Activated CD4-positive, alpha-beta T cell treated with anti-CD3 and anti-CD28 coated beads, Interleukin-2, amount 10 ng/mL, durations not matched to agents 7 days and 5 days (primary cell): ENCODE measurements at places on chromosomes 2 and 18.

DNA sequence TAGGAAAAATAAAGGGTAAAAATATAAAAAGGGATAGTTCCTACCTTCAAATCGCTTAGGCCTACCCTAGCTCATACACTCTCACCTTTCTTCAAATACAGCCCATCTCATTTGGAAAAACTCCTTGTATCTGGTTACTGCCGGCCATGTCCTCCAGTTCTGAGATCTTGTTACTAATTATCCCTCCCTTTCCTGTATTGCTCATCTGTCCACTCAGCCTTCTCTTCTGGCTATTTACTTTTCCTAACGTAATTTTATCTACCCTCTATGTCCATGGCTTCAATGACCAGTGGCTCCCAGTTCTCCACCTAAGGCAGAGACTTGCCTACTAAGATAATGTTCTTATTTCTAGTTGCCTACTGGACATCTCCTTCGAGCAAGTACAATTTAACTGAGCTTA, 342.9 kb upstream of the ACVR2A start:
- H3K4me1 ChIP-seq, result peaks cover 62% of the 10 kb centered on the region
- no peak overlapping the region for H3K4me3 ChIP-seq
- H3K27ac ChIP-seq, result no peak overlapping the region

DNA sequence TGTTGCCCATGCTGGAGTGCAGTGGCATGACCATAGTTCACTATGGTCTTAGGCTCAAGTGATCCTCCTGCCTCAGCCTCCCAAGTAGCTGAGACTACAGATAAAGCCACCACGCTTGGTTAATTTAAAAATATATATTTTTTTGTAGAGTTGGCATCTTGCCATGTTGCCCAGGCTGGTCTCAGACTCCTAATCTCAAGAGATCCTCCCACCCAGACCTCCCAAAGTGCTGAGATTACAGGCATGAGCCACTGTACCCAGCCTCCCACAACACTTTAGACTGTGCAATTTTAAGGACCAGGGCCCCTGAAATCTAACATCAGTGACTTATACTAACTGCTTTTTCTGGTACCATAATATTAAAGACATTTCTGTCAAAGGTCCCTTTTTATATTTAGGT, 5.2 kb downstream of the TXNDC2 start:
- no peaks in the 10 kb centered on the region for H3K36me3 ChIP-seq
- no peak overlapping the region for H3K27ac ChIP-seq
- peaks cover 10% of the 10 kb centered on the region for H3K4me1 ChIP-seq
- H3K4me3 ChIP-seq, result no peak overlapping the region
- no peaks in the 10 kb centered on the region for H3K27me3 ChIP-seq
- DNase-seq, result no peak

DNA sequence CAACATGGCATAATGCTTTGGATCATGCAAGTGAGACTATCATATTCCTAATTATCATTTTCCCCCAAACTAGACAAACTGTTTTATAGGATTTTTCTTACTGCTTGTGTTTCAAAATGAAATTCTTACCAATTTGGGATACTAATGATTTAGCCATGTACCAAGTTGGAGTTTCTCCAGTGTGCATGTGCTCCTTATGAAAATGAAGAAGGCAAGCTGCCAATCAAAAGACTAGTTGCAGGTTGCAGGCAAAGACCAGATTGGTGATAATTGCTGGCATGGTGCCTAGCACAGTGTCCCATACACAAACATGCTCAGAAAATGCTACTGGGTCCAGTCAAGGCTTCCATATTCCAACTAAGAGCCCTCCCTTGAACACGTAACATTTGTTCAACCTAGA, 771.8 kb upstream of the FANCL start:
- H3K36me3 ChIP-seq, result no peaks in the 10 kb centered on the region
- no peak overlapping the region for H3K4me3 ChIP-seq
- H3K27ac ChIP-seq, result no peak overlapping the region

- H3K4me1 ChIP-seq, result peaks cover 12% of the 10 kb centered on the region
- DNase-seq, result no peak
- peaks cover 30% of the 10 kb centered on the region for H3K27me3 ChIP-seq
- H3K27ac ChIP-seq, result no peak overlapping the region
Observed at GRCh38 chr2:17813742-17814473, 2.4 kb upstream of the MSGN1 start.

GRCh38 chr18:49212819-49213218, 247.6 kb downstream of the DYM start:
- no peak overlapping the region for H3K4me3 ChIP-seq
- H3K27ac ChIP-seq, result no peak overlapping the region
- H3K27me3 ChIP-seq, result no peaks in the 10 kb centered on the region

DNA sequence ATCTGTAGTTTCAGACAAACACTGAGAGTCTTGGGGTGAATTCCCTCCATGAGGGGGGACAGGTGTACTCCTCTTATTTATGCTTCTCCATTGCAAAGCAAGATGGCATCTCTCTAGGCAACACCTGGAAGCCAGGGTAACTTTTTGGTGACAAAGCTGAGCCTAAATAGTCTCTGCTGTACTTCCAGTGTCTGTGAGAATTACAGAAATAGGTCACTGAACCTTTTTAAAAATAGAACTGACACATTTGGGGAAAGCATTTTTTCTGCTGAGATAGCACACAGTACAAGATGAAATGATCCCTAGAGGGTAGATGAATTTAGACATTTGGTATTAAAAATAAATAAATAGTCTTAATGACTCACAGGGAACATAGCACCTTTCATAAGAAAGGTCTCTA, 71.7 kb upstream of the SP3 start:
- no peaks in the 10 kb centered on the region for H3K36me3 ChIP-seq
- H3K4me1 ChIP-seq, result peaks cover 15% of the 10 kb centered on the region
- H3K4me3 ChIP-seq, result no peak overlapping the region
- H3K27ac ChIP-seq, result no peak overlapping the region

GRCh38 chr2:83747141-83747540, 711.9 kb downstream of the SUCLG1 start:
- H3K27me3 ChIP-seq, result no peaks in the 10 kb centered on the region
- H3K4me3 ChIP-seq, result no peak overlapping the region

- no peak overlapping the region for H3K27ac ChIP-seq
- H3K4me1 ChIP-seq, result no peaks in the 10 kb centered on the region
- H3K36me3 ChIP-seq, result no peaks in the 10 kb centered on the region
- peaks cover 21% of the 10 kb centered on the region for H3K27me3 ChIP-seq
Observed at GRCh38 chr18:59196161-59196725, 23.7 kb upstream of the GRP start.

DNA sequence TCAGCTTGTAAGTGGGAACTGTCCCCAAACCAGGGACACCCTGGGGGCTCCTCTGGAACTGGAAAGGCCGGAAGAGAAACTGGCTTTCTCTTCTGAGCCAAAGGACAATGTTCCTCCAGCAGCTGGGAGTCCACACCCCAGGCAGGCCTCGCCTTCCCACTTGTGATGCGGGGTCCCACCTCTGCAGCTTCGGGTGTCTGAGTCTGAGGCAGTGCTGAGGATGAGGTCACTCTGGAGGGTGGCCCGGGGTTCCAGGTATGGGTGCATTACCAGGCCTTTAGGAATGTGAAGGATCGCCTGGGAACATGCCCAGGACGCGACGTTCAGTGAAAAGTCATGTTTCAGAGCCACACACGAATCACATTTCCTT, 18.2 kb upstream of the BOK start:
- no peak overlapping the region for H3K27ac ChIP-seq
- peaks cover 19% of the 10 kb centered on the region for H3K27me3 ChIP-seq
- peaks cover 3% of the 10 kb centered on the region for H3K4me1 ChIP-seq
- H3K36me3 ChIP-seq, result peaks cover 3% of the 10 kb centered on the region
- DNase-seq, result no peak
- H3K4me3 ChIP-seq, result peak overlapping the region; percentile 60

- H3K36me3 ChIP-seq, result peaks cover 31% of the 10 kb centered on the region
- no peak overlapping the region for H3K27ac ChIP-seq
- DNase-seq, result no peak
Observed at GRCh38 chr2:60957224-60957623, 60.3 kb upstream of the PEX13 start.

GRCh38 chr18:79397830-79398761, 2.4 kb downstream of the NFATC1 start:
- H3K4me3 ChIP-seq, result peak overlapping the region; percentile 72
- DNase-seq, result no peak
- peaks cover 6% of the 10 kb centered on the region for H3K27me3 ChIP-seq
- H3K27ac ChIP-seq, result peak overlapping the region; percentile 91

GRCh38 chr2:96342085-96342484, 6.5 kb downstream of the NCAPH start:
- peak; percentile 28 for DNase-seq
- peak overlapping the region; percentile 60 for H3K27ac ChIP-seq
- H3K36me3 ChIP-seq, result peaks cover 73% of the 10 kb centered on the region
- H3K4me3 ChIP-seq, result no peak overlapping the region
- no peaks in the 10 kb centered on the region for H3K27me3 ChIP-seq

DNA sequence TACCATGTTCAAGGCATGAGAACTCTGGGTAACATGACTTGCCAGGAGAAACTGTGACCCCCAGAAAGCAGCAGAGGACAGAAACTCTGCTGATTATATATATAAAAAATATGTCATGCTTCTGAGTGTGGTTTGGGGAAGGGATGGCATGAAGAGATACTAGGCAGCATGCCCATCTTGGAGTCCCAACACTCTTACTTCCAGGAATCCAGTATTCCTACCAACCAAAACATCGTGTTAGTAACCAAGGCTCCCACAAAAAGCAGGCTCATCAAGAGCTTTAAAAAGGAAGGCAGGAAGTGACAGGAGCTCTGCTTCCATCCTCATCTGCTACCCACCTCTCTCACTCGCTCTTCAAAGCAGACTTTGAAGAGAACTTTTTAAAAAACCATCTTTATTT, 31.6 kb upstream of the TWIST2 start:
- H3K4me3 ChIP-seq, result no peak overlapping the region
- H3K27me3 ChIP-seq, result peaks cover 4% of the 10 kb centered on the region
- DNase-seq, result no peak

- H3K36me3 ChIP-seq, result peaks cover 2% of the 10 kb centered on the region
- peak; percentile 21 for DNase-seq
- no peaks in the 10 kb centered on the region for H3K27me3 ChIP-seq
- no peak overlapping the region for H3K4me3 ChIP-seq
Observed at GRCh38 chr2:232139171-232139594, 177.7 kb downstream of the DIS3L2 start.

DNA sequence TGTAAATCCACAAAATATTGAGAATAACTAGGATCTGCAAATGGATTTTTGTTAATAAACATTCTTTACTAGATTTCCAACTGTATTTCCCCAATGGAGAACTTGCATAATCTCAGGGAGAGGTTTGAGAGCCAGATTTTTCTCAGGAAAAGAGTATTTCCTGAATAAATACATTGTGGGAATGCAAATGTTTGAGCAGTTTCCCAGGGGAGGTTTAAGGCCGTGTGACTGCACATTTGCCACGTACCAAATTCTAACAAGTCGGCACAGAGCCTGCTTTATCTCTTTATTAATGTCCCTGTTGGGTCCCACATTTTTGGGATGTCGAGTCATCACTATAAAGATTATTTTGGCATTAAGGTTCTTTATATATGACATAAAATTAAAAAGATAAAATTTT, 27.0 kb downstream of the TFPI start:
- H3K4me3 ChIP-seq, result no peak overlapping the region
- no peaks in the 10 kb centered on the region for H3K27me3 ChIP-seq
- no peak for DNase-seq
- H3K27ac ChIP-seq, result no peak overlapping the region
- no peaks in the 10 kb centered on the region for H3K4me1 ChIP-seq

- no peak overlapping the region for H3K4me3 ChIP-seq
- H3K36me3 ChIP-seq, result no peaks in the 10 kb centered on the region
- no peak overlapping the region for H3K27ac ChIP-seq
- DNase-seq, result no peak
- peaks cover 3% of the 10 kb centered on the region for H3K27me3 ChIP-seq
Observed at GRCh38 chr2:205657579-205657978, 24.7 kb upstream of the NRP2 start.

DNA sequence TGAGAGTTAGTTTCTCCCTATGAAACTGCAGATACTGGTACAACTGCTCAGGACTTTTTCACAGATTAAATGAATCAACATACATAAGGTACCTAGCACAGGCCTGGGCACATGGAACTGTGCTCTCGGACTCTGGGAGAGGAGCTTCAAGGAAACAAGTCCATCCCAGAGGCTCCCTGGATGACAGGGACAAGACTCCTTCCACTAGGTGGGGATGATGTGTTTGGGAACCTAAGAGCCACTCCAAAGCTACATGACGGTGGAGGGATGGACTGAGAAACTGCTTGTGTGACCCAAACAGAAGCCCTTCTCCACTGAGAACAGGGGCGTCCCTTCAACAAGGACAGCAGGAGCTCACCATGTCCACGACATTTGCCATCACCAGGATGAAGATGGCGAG, 37.1 kb downstream of the CENPO start:
- H3K27me3 ChIP-seq, result no peaks in the 10 kb centered on the region
- H3K27ac ChIP-seq, result no peak overlapping the region
- peaks cover 17% of the 10 kb centered on the region for H3K4me1 ChIP-seq
- H3K36me3 ChIP-seq, result peaks cover 13% of the 10 kb centered on the region
- H3K4me3 ChIP-seq, result no peak overlapping the region

GRCh38 chr2:100109986-100110613, 32.3 kb downstream of the AFF3 start:
- no peak overlapping the region for H3K4me3 ChIP-seq
- H3K27ac ChIP-seq, result no peak overlapping the region
- H3K36me3 ChIP-seq, result peaks cover 6% of the 10 kb centered on the region
- peaks cover 22% of the 10 kb centered on the region for H3K27me3 ChIP-seq
